WTC11 (cell line): ENCODE measurements at places on chromosomes 6 and 20. TPM values are rescaled to one million over a fixed set of nuclear protein-coding genes. Genes with fewer than 3 reads are reported as not detected.
A peak's percentile ranks its signal among the peaks of the same experiment; 100 is the strongest.

DNA sequence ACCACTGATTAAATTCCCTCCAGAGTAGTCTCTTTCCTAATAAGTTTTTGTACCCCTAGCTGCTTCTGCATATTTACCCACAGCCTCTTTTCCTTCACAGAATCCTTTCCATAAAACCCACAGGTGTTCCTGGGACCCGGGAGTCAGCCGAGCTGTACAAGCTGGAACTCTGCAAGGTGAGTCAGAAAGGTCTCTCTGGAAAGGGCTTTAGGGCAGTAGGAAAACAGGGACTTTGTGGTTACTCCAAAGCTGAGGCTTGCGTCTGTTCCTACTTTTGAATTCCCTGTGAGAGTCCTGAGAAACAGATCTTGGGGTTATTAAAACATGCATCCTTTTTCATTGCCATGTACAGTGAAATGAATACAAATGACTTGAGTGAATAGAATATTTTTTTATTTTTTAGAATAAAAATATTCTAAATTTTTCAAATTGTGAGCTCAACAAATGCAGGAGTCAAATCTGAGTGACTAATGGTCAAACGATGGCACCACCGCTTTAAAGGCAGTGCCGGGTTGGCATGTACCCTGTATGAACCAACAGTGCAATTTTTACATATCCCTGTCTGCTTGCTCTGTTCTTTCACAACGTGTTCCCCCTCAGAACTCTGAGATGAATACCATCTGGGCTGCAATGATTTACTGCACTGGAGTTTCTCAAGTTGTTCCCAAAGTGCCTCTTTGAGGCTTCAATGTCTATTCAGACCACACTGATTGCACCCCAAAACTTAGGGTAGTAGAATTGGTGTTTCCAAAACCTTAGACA lies 78.4 kb downstream of the GFRAL start:
- no peak overlapping the region for H3K27ac ChIP-seq
- DNase-seq, result no peak
- no peaks in the 10 kb centered on the region for H3K27me3 ChIP-seq
- H3K4me3 ChIP-seq, result no peak overlapping the region
- H3K36me3 ChIP-seq, result no peaks in the 10 kb centered on the region; the same call in 1 of the 2 replicates
- H3K4me1 ChIP-seq, result 0 out of 2 replicates have a peak, but pooled peaks cover 3% of the 10 kb centered on the region

DNA sequence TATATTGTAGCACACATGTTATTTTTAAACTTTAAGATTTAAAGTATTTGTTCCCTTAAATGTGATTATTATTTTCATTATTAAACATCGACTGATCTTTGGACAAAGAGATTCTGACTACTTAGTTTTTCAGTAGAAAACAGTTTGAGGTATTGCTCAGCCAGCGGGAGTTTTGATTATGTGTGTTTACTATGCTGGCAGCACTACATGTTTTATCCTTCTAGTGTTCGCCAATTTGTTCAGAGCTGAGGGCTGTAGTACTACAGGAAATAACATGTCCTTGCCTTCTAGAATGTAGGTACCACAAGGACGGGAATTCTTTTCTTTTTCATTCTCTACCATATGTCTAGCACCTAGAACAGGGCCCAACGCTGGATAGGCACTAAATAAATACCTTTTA lies 11.1 kb upstream of the LCA5 start:
- peaks cover 30% of the 10 kb centered on the region for H3K4me1 ChIP-seq
- DNase-seq, result no peak
- H3K4me3 ChIP-seq, result no peak overlapping the region
- no peaks in the 10 kb centered on the region for H3K27me3 ChIP-seq
- no peak overlapping the region for H3K27ac ChIP-seq

- DNase-seq, result no peak
- H3K4me1 ChIP-seq, result peaks cover 8% of the 10 kb centered on the region
- no peak overlapping the region for H3K27ac ChIP-seq
- H3K36me3 ChIP-seq, result peaks cover 2% of the 10 kb centered on the region; the same call in 1 of the 2 replicates
Measured at GRCh38 chr20:58017231-58017969, 211.1 kb downstream of the ANKRD60 start.

- H3K27me3 ChIP-seq, result no peaks in the 10 kb centered on the region
- H3K4me1 ChIP-seq, result peaks cover 11% of the 10 kb centered on the region
- no peak overlapping the region for H3K27ac ChIP-seq
- no peak overlapping the region for H3K4me3 ChIP-seq
- DNase-seq, result no peak
Measured at GRCh38 chr6:117079951-117080350, 185.4 kb upstream of the VGLL2 start.

GRCh38 chr6:40504274-40504673 lies 82.9 kb downstream of the LRFN2 start:
- no peaks in the 10 kb centered on the region for H3K36me3 ChIP-seq
- no peaks in the 10 kb centered on the region for H3K27me3 ChIP-seq
- no peak overlapping the region for H3K27ac ChIP-seq
- H3K4me1 ChIP-seq, result no peaks in the 10 kb centered on the region
- no peak for DNase-seq

GRCh38 chr6:43935921-43936439 lies 166.0 kb downstream of the VEGFA start:
- H3K36me3 ChIP-seq, result no peaks in the 10 kb centered on the region
- H3K4me1 ChIP-seq, result peaks cover 9% of the 10 kb centered on the region
- DNase-seq, result no peak
- no peaks in the 10 kb centered on the region for H3K27me3 ChIP-seq

DNA sequence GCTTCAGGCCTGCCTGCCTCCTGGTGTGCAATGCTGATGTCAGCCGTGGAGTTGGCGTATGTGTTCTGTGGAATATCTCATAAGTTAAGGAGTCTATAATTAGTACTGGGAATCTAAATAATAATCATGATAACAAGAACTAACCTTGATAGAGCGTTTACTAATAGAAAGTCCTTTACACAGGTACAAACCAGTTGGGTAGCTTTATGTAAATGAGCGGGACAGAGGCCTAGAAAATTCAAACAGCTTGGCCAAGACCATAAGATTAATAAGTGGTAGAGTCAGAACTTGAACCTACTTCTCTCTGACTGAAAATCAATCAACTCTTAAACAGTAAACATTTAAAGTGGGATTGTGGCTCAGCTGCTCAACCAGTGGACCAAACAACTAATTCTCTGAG lies 570.9 kb upstream of the AGPAT4 start:
- H3K27ac ChIP-seq, result no peak overlapping the region
- no peaks in the 10 kb centered on the region for H3K27me3 ChIP-seq
- no peaks in the 10 kb centered on the region for H3K36me3 ChIP-seq
- peaks cover 12% of the 10 kb centered on the region for H3K4me1 ChIP-seq
- H3K4me3 ChIP-seq, result no peak overlapping the region
- no peak for DNase-seq

- no peak overlapping the region for H3K27ac ChIP-seq
- no peaks in the 10 kb centered on the region for H3K36me3 ChIP-seq
- DNase-seq, result no peak
- H3K4me1 ChIP-seq, result no peaks in the 10 kb centered on the region
- no peak overlapping the region for H3K4me3 ChIP-seq
Measured at GRCh38 chr6:170159022-170159965, 131.6 kb downstream of the DLL1 start.

- H3K4me3 ChIP-seq, result no peak overlapping the region
- no peak for DNase-seq
- H3K27me3 ChIP-seq, result peaks cover 85% of the 10 kb centered on the region
- H3K27ac ChIP-seq, result no peak overlapping the region
Measured at GRCh38 chr20:60961551-60961950, 290.5 kb upstream of the CDH4 start.

- H3K27me3 ChIP-seq, result peaks cover 52% of the 10 kb centered on the region
- H3K4me3 ChIP-seq, result no peak overlapping the region
- DNase-seq, result no peak
- no peaks in the 10 kb centered on the region for H3K36me3 ChIP-seq
- H3K27ac ChIP-seq, result no peak overlapping the region
Measured at GRCh38 chr20:2740702-2741101, 48.1 kb downstream of the EBF4 start.

- peaks cover 12% of the 10 kb centered on the region for H3K4me1 ChIP-seq
- H3K36me3 ChIP-seq, result no peaks in the 10 kb centered on the region
- H3K4me3 ChIP-seq, result no peak overlapping the region
- H3K27ac ChIP-seq, result no peak overlapping the region
- H3K27me3 ChIP-seq, result no peaks in the 10 kb centered on the region; the same call in 1 of the 2 replicates
Measured at GRCh38 chr20:8930726-8931125, 138.2 kb upstream of the PLCB4 start.

GRCh38 chr20:36306553-36307411 lies 643 bp downstream of the DLGAP4 start:
- no peak for DNase-seq
- peaks cover 21% of the 10 kb centered on the region for H3K4me1 ChIP-seq
- peak overlapping the region; percentile 69 for H3K4me3 ChIP-seq
- no peaks in the 10 kb centered on the region for H3K36me3 ChIP-seq

DNA sequence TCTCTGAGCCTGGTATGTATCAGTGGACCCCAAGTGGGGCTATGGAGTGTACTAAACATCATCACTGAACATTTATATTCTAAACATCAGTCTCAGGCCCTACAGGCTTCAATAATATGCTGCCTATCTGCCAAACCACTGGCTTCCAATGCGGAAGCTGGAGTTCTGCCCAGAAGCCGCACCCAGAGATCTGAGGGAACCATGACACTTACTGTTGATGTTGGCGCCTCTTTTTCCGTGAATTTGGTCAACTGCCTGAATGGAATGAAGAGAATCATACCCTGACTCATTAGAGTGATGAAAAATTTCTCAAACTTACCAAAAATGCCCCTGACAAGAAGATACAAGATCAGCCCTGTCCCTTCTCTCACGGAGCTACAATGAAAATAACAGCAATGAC lies 66.2 kb downstream of the SLC22A23 start:
- no peak overlapping the region for H3K4me3 ChIP-seq
- peaks cover 31% of the 10 kb centered on the region for H3K4me1 ChIP-seq
- H3K36me3 ChIP-seq, result peaks cover 9% of the 10 kb centered on the region
- DNase-seq, result no peak

GRCh38 chr20:23116311-23117089 lies 30.4 kb upstream of the CD93 start:
- H3K27me3 ChIP-seq, result no peaks in the 10 kb centered on the region

- H3K4me3 ChIP-seq, result no peak overlapping the region
- H3K27ac ChIP-seq, result no peak overlapping the region
Measured at GRCh38 chr20:46575937-46576461, 25.5 kb upstream of the OCSTAMP start.

GRCh38 chr6:51323056-51323455 lies 504.4 kb downstream of the TFAP2B start:
- H3K36me3 ChIP-seq, result peaks cover 21% of the 10 kb centered on the region
- no peaks in the 10 kb centered on the region for H3K27me3 ChIP-seq
- DNase-seq, result no peak
- H3K4me1 ChIP-seq, result peaks cover 15% of the 10 kb centered on the region

DNA sequence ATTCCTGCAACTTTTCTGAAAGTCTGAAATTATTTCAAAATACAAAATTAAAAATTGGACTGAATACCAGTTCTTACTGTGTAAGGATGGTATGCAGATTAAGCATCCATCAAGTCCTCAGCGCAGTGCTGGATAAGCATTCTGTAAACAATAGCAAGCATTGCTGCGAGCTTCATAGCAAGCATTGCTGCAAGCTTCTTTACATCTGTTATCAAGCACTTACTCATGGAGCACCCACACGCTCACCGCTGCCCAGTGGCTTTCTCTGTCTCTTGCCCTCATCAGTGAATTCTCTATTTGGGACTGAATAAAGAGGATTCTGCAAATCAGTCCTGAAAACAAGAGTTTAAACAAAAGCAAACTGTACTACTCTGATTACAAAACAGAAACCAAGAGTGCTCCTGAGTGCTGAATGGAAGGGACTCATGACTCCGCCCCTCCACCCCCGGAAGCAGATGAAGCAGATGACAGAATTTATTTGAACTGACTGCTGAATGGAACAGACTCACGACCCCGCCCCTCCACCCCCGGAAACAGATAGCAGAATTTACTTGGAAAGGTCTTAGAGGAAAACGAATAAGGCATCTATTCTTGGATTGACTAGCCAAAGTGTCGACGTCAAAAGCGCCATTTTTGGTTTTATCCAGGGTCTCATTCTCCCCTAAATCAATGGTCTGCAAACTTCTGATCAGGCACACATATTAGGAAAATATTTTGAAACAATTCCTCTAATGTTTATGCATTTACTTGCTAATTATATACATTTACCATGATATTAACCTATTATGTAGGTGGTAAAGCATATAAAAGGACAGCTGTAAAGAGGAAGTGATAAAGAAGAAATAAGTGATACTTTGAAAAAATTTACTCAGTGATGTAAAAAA lies 22.1 kb upstream of the EYA2 start:
- H3K27me3 ChIP-seq, result peaks cover 3% of the 10 kb centered on the region; the same call in 1 of the 2 replicates
- no peak overlapping the region for H3K27ac ChIP-seq
- DNase-seq, result no peak
- peaks cover 4% of the 10 kb centered on the region for H3K36me3 ChIP-seq

GRCh38 chr20:3559231-3559630 lies 88.4 kb downstream of the ATRN start:
- H3K27me3 ChIP-seq, result no peaks in the 10 kb centered on the region
- no peak overlapping the region for H3K27ac ChIP-seq
- no peak for DNase-seq
- no peak overlapping the region for H3K4me3 ChIP-seq
- no peaks in the 10 kb centered on the region for H3K4me1 ChIP-seq
- no peaks in the 10 kb centered on the region; the same call in 1 of the 2 replicates for H3K36me3 ChIP-seq

TSPO2 gene
- not detected in 3 replicates for total RNA-seq

PHACTR3 gene
- total RNA-seq, result 0.23 to 0.30 TPM (median 0.28 TPM) in 3 replicates

IMPG1 gene
- not detected in 3 replicates for total RNA-seq

DEFB124 gene
- not detected in 3 replicates for total RNA-seq

TXNDC5 gene
- 141 to 149 TPM (median 147 TPM) in 3 replicates for total RNA-seq

MUC21 gene
- not detected in 3 replicates for total RNA-seq

SOD2 gene
- 79.8 to 86.3 TPM (median 82.6 TPM) in 3 replicates for total RNA-seq

SRC gene
- total RNA-seq, result 27.4 to 33.3 TPM (median 30.4 TPM) in 3 replicates

RFX6 gene
- 0.11 TPM in 1 of 3 replicates, not detected in the others for total RNA-seq
